ENCODE measurements at places on chromosomes 12 and 14.

- no peak overlapping the region for H3K4me3 ChIP-seq
- no peak for DNase-seq
Measured at GRCh38 chr14:37270629-37271028, 72.9 kb downstream of the MIPOL1 start.

- no peaks in the 10 kb centered on the region for H3K36me3 ChIP-seq
- no peak overlapping the region for H3K4me3 ChIP-seq
- H3K4me1 ChIP-seq = no peaks in the 10 kb centered on the region
- no peaks in the 10 kb centered on the region for H3K27me3 ChIP-seq
- DNase-seq = no peak
Measured at GRCh38 chr14:64235652-64236640, 58.2 kb downstream of the ESR2 start.

DNA sequence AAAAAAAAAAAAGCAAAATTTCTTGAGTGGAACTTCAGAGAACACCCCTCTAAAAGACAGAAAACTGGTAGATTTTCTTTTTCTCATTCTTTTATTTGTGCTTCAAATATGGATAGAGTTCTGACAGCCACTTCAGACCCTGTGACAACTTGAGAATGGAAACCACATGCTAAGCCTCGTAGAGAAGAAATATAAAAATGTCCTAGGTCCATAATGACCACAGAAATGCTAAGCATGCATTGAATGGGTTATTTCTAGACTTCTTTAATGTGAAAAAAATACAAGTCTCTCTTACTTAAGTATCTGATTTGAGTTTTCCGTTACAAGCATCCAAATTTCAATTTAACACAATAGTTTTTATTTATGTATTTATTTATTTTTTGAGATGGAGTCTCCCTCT, 28.3 kb upstream of the DIO2 start:
- H3K36me3 ChIP-seq = no peaks in the 10 kb centered on the region
- no peaks in the 10 kb centered on the region for H3K4me1 ChIP-seq
- no peak overlapping the region for H3K27ac ChIP-seq
- no peak for DNase-seq
- H3K27me3 ChIP-seq = no peaks in the 10 kb centered on the region

DNA sequence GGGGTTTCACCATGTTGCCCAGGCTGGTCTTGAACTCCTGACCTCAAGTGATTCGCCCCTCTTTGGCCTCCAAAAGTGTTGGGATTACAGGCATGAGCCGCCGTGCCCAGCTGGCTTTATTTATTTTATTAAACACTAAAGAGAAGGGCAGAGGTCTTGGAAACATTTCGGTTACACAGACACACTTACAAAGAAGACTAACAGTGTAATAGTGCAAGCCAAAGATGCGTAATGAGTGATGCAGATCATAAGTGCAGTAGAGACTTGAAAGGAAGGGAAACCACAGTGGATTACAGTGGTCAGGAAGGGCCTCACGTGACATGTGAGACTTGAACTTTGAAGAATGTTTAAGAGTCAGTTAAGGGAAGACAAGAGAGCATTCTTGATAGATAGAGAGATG, 33.9 kb upstream of the CDK17 start:
- H3K36me3 ChIP-seq = no peaks in the 10 kb centered on the region
- DNase-seq = peak; percentile 89
- no peak overlapping the region for H3K4me3 ChIP-seq
- no peaks in the 10 kb centered on the region for H3K27me3 ChIP-seq

DNA sequence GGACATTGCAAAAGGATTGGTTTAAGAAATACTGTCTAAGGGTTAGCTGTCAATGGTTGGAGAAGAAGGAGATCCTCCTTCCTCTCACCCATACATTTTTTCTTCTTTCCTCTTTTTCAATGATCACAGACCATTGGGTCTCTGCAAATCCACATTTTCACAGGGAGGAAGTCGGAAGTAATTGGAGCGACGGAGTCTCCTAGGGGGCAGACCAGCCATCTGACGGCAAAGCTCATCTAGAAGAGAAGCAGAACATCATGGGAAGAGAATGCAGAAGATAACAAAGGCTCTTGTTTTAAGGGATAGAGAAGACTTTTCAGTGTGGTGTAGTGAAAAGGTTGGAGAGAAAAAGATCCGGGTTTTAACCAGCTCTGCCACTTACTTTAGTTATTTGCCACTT, 14.7 kb downstream of the MFAP5 start:
- H3K27me3 ChIP-seq = no peaks in the 10 kb centered on the region
- no peak for DNase-seq
- H3K4me3 ChIP-seq = no peak overlapping the region
- peaks cover 26% of the 10 kb centered on the region for H3K4me1 ChIP-seq
- H3K36me3 ChIP-seq = no peaks in the 10 kb centered on the region

GRCh38 chr12:98238515-98239130, 276.8 kb upstream of the TMPO start:
- H3K4me3 ChIP-seq = no peak overlapping the region
- H3K27me3 ChIP-seq = peaks cover 3% of the 10 kb centered on the region

GRCh38 chr12:1234073-1234472, 243.1 kb downstream of the ERC1 start:
- no peaks in the 10 kb centered on the region for H3K4me1 ChIP-seq
- no peaks in the 10 kb centered on the region for H3K27me3 ChIP-seq
- H3K27ac ChIP-seq = no peak overlapping the region
- DNase-seq = no peak
- H3K4me3 ChIP-seq = no peak overlapping the region

DNA sequence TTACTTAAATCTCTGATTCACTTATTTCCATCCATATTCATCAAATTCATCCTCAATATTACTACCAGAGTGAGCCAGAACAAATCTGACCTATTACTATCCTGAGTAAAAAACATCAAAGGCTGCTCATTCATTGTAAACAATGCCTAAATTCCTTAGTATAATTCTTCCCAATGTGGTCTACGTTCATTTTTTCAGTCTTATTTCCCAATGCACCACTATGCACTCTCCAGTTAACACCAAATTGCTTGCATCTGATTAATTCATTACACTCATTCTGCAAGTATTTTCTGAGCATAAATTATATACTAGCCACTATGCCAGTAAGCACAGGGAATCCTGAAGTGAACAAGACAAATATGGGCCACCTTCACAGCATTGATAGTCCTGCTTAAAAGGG, 110.0 kb downstream of the EPS8 start:
- H3K27me3 ChIP-seq = no peaks in the 10 kb centered on the region
- no peaks in the 10 kb centered on the region for H3K4me1 ChIP-seq
- H3K27ac ChIP-seq = no peak overlapping the region
- DNase-seq = no peak
- no peaks in the 10 kb centered on the region for H3K36me3 ChIP-seq

- H3K27me3 ChIP-seq = no peaks in the 10 kb centered on the region
- peaks cover 25% of the 10 kb centered on the region for H3K4me1 ChIP-seq
- H3K4me3 ChIP-seq = peak overlapping the region; percentile 59
- no peak for DNase-seq
- no peak overlapping the region for H3K27ac ChIP-seq
Measured at GRCh38 chr14:105094193-105094907, 29.1 kb upstream of the GPR132 start.

GRCh38 chr14:68977180-68977717, 1.9 kb downstream of the ACTN1 start:
- peak; percentile 52 for DNase-seq
- peaks cover 25% of the 10 kb centered on the region for H3K4me1 ChIP-seq
- H3K27ac ChIP-seq = no peak overlapping the region
- H3K27me3 ChIP-seq = no peaks in the 10 kb centered on the region

- no peak for DNase-seq
- H3K4me1 ChIP-seq = no peaks in the 10 kb centered on the region
- H3K27me3 ChIP-seq = no peaks in the 10 kb centered on the region
Measured at GRCh38 chr12:117347588-117347987, 13.8 kb downstream of the NOS1 start.
